ENCODE measurements at places on chromosomes 11 and 22.

DNA sequence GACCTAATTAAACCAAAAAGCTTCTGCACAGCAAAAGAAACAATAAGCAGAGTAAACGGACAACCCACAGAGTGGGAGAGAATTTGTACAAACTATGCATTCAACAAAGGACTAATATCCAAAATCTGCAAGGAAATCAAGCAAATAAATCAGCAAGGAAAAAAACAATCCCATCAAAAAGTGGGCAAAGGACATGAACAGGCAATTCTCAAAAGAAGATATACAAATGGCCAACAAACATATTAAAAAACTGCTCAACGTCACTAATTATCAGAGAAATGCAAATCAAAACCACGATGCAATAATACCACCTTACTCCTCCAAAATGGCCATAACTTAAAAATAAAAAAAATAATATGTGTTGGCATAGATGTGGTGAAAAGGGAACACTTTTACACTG lies 5.2 kb downstream of the PLAAT5 start:
- no peak for DNase-seq

DNA sequence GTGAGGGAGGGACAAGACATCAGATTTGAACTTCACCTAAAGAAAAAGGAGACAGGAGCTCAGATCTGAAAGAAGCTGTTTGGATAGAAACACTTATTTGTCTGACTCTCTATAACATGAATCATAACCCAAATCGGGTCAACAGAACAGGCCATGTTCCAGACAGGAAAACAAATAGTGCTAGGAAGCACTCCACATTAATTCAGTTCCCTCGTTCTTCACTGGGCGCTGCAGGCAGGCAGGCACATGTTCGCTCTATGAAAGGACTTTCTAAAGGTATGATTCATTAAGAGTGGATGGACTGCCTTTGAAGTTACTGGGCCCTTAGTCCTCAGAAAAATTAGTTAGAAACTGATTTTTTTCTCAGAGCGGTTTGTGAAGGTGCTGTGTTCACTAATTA lies 137.5 kb upstream of the TRPC6 start:
- peak; percentile 96 for DNase-seq

DNA sequence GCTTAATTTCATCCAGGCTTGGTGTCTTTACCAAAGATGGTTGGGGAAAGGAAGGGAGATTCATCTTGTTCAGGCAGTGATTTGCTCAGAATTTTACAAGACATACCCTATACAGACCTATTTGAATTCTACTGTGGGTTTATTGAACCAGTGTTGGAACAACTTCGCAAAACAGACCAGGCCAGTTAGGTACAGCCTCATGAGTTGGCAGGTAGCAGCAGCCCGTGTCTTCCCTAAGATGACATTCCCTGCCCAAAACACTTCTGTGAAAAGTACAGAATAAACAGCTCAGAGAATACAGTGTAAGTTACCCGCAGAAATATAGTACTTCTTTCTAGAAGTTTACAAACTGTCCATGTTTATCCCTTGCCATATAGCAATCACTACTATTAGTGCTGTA lies 102.4 kb upstream of the GAL start:
- no peak for DNase-seq

- peak; percentile 72 for DNase-seq
Observed at GRCh38 chr22:32717337-32718240, 83.9 kb upstream of the TIMP3 start.

Measured in epithelial cell of esophagus (primary cell).